ENCODE measurements at places on chromosomes 13 and 19.

DNA sequence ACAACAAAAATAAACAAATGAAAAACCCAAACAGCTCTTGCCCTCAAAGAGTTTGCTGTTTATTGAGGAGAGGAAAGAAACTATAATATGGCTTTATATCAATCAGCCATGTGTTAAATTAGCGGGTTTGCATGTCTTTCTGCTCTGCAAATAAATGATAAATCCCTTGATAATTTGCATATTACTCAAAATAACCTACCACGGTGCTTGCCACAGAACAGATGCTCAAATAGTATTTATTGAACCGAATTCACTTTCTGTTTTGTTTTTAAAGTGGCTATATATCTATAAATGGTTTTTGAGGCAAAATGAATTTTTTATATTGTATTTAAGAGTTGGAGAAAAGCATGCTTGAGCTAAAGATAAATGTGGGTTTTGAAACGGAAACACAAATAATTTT is 428.1 kb downstream of the ITGBL1 start:
- H3K27me3 ChIP-seq = peaks cover 9% of the 10 kb centered on the region
- H3K4me3 ChIP-seq = no peak overlapping the region
- no peak overlapping the region for H3K27ac ChIP-seq
- no peaks in the 10 kb centered on the region for H3K4me1 ChIP-seq
- DNase-seq = no peak

GRCh38 chr13:35912841-35913240 is 218.3 kb downstream of the DCLK1 start:
- no peaks in the 10 kb centered on the region for H3K4me1 ChIP-seq
- H3K4me3 ChIP-seq = no peak overlapping the region
- DNase-seq = no peak
- no peaks in the 10 kb centered on the region for H3K36me3 ChIP-seq
- peaks cover 4% of the 10 kb centered on the region for H3K27me3 ChIP-seq

DNA sequence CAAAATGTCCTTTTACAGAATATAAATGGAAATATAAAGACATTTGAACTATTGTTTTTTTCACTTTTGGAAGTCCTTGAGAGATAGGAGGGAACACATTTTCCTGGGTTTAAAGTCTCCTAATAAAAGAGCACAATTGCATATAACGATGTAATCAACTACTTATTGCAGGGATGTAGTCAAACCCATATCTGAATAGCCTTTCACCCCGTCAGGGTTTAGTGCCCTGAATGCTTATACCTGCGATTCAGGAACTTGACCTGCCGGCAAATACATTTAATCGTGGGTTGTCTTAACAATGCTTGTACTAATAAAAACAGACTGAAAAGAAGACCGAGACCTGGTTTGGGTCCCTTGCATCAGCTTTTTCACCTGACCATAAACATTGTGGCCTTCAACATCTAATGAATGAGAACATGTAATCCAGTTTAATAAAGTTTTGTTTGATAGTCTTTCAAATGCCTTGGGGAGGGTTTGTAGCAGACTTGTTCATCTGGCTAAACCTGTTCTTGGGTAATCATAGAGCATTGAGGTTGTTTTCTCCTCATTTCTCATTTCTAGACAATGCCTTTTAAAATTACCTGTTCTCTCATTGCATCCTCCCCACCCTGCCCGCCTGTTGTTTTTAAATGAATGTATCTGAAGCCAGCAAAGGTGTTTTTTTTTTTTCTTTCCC is 7.0 kb downstream of the KLF5 start:
- no peaks in the 10 kb centered on the region for H3K4me1 ChIP-seq
- no peak for DNase-seq
- H3K27me3 ChIP-seq = no peaks in the 10 kb centered on the region
- peaks cover 3% of the 10 kb centered on the region for H3K36me3 ChIP-seq
- H3K27ac ChIP-seq = no peak overlapping the region
- no peak overlapping the region for H3K4me3 ChIP-seq

- no peaks in the 10 kb centered on the region for H3K36me3 ChIP-seq
- DNase-seq = no peak
- H3K27me3 ChIP-seq = peaks cover 5% of the 10 kb centered on the region
- H3K4me3 ChIP-seq = peak overlapping the region; percentile 17
- H3K27ac ChIP-seq = no peak overlapping the region
These were observed 125.5 kb downstream of the KCNRG start for GRCh38 chr13:50140581-50141374.

GRCh38 chr13:87123987-87124784 is 547.0 kb upstream of the SLITRK5 start:
- no peak overlapping the region for H3K27ac ChIP-seq
- no peak for DNase-seq
- no peaks in the 10 kb centered on the region for H3K4me1 ChIP-seq
- H3K4me3 ChIP-seq = no peak overlapping the region

DNA sequence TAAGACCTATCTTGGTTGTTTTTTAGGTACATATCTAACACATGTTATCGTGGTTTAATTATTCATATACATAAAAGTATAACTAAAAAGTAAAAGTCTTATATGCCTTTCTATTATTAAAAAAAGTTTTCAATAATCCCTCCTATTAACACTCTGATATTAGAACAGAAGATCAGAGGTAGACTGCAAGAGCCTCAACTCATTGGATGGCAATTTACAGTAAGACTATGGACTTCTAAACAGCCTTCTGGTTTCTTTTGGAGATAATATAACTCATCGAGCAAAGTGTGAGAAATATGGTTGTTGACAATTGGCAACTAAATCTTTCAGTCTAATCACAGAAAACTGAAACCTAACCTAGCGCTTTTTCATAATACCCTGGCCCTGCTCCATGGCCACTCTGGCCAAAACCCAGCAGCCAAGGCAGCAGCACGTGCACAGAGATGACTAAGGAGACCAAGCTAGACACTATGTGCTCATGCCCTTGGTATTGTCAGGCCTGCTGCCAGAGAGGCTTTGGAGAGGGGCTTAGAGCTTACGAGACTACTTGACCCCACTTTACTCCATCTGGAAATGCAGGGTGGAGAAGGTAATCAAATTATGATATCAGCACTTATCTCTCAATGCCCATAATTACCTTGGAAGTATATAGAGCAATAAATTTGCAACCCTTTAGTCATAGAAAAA is 40.6 kb upstream of the EEF1AKMT1 start:
- no peaks in the 10 kb centered on the region for H3K27me3 ChIP-seq
- DNase-seq = no peak
- H3K36me3 ChIP-seq = peaks cover 64% of the 10 kb centered on the region
- H3K4me1 ChIP-seq = no peaks in the 10 kb centered on the region
- no peak overlapping the region for H3K27ac ChIP-seq

DNA sequence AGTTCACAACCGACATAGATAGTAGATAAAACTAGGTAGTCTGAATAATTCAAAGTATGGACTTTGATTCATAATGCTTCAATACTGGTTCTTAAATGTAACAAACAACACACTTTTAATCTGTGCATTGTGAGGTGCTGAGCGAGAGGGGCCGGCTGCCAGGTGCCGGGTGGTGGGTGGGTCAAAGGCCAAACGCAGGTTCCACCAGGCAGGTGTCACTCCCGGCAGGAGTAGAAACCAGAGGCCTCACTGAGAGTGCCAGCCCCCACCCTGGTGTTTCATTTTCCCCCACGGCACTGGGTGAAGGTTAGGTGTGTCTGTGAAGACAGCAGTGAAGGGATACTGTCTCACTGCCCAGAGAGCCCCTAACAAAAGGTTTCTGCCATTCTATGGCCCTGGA is 4.2 kb upstream of the TUBGCP3 start:
- H3K36me3 ChIP-seq = no peaks in the 10 kb centered on the region
- peaks cover 5% of the 10 kb centered on the region for H3K27me3 ChIP-seq
- H3K4me3 ChIP-seq = no peak overlapping the region
- H3K27ac ChIP-seq = no peak overlapping the region
- peaks cover 14% of the 10 kb centered on the region for H3K4me1 ChIP-seq

DNA sequence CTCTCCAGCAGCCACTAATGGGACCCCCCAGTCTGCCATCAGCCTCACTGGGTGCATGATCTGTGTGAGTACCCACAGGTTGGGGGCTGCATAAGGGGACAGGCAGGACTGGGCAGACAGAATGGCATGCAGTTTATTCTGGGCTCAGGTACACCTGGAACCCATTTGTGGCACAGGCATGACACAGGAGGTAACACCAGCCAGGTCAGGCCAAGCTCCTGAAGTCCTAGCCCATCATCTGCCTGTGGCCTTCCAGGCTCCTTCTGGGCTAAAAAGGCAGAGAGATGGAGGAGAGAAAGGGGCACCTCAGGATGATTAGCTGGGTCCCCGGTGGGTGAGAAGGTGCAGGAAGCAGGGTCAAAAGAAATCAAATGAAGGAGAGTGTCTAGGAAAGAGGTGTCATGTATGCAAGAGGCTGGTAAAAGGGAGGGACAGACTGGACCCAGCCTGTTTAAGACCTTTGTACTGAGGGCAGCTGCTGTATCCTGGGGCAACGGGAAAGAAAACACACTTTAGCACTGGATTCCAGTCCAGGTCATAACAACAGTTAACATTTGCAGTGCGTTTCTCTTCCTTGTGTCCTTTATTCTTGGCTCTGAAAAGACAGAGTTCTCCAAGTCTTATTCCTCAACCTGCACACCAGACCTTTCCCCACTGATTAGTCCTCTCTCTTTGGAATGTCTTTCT is 20.2 kb upstream of the DGKH start:
- peaks cover 9% of the 10 kb centered on the region for H3K27me3 ChIP-seq
- no peaks in the 10 kb centered on the region for H3K36me3 ChIP-seq
- DNase-seq = no peak
- no peak overlapping the region for H3K4me3 ChIP-seq
- H3K27ac ChIP-seq = no peak overlapping the region

GRCh38 chr19:17394891-17395415 is 957 bp upstream of the CCDC194 start:
- peaks cover 3% of the 10 kb centered on the region for H3K36me3 ChIP-seq
- no peaks in the 10 kb centered on the region for H3K27me3 ChIP-seq
- DNase-seq = no peak
- H3K27ac ChIP-seq = peak overlapping the region; percentile 84
- H3K4me1 ChIP-seq = peaks cover 29% of the 10 kb centered on the region

DNA sequence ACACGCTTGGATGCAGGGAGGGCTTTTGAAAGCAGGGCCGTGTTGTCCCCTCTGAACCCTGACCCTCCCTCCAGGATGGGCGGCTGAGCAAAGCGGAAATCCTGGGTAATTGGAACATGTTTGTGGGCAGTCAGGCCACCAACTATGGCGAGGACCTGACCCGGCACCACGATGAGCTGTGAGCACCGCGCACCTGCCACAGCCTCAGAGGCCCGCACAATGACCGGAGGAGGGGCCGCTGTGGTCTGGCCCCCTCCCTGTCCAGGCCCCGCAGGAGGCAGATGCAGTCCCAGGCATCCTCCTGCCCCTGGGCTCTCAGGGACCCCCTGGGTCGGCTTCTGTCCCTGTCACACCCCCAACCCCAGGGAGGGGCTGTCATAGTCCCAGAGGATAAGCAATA is 15.2 kb downstream of the RCN3 start:
- H3K4me1 ChIP-seq = peaks cover 13% of the 10 kb centered on the region
- H3K27ac ChIP-seq = no peak overlapping the region
- no peaks in the 10 kb centered on the region for H3K27me3 ChIP-seq
- no peak for DNase-seq

GRCh38 chr19:3343619-3344502 is 22.5 kb upstream of the NFIC start:
- peak; percentile 54 for DNase-seq
- no peaks in the 10 kb centered on the region for H3K4me1 ChIP-seq
- H3K4me3 ChIP-seq = peak overlapping the region; percentile 30

- no peak for DNase-seq
- no peaks in the 10 kb centered on the region for H3K4me1 ChIP-seq
- H3K36me3 ChIP-seq = peaks cover 5% of the 10 kb centered on the region
- no peaks in the 10 kb centered on the region for H3K27me3 ChIP-seq
- no peak overlapping the region for H3K4me3 ChIP-seq
These were observed 145.8 kb downstream of the TM9SF2 start for GRCh38 chr13:99646866-99647595.

DNA sequence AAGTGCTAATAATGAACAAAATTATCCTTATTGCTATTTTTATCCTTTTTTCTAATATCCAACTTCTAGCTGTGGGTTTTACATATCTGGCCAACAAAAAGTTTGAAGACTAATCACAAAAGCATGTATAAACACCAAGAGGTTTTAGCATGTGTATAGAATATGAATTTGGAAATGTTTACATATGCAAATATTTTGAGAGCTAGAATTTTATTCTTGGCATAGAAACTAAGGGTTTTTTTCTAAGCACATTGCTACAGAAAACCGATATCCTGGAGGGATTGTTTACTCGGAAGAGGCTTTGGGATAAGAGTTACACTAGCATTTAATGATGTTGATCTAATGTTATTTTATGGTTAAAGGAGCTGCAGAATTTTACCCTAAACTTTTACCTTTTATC is 392.1 kb downstream of the EFNB2 start:
- H3K27ac ChIP-seq = no peak overlapping the region
- H3K27me3 ChIP-seq = peaks cover 1% of the 10 kb centered on the region
- H3K36me3 ChIP-seq = no peaks in the 10 kb centered on the region
- no peak overlapping the region for H3K4me3 ChIP-seq
- no peak for DNase-seq

GRCh38 chr19:34363094-34363493 is 1.9 kb upstream of the GPI start:
- H3K4me3 ChIP-seq = peak overlapping the region; percentile 15
- peak overlapping the region; percentile 85 for H3K27ac ChIP-seq
- peaks cover 6% of the 10 kb centered on the region for H3K36me3 ChIP-seq
- no peaks in the 10 kb centered on the region for H3K27me3 ChIP-seq
- H3K4me1 ChIP-seq = peaks cover 25% of the 10 kb centered on the region
- DNase-seq = no peak

GRCh38 chr13:71464686-71465085 is 402.3 kb downstream of the DACH1 start:
- DNase-seq = no peak
- no peaks in the 10 kb centered on the region for H3K27me3 ChIP-seq
- H3K36me3 ChIP-seq = no peaks in the 10 kb centered on the region
- no peak overlapping the region for H3K27ac ChIP-seq
- H3K4me1 ChIP-seq = no peaks in the 10 kb centered on the region
- H3K4me3 ChIP-seq = no peak overlapping the region

DNA sequence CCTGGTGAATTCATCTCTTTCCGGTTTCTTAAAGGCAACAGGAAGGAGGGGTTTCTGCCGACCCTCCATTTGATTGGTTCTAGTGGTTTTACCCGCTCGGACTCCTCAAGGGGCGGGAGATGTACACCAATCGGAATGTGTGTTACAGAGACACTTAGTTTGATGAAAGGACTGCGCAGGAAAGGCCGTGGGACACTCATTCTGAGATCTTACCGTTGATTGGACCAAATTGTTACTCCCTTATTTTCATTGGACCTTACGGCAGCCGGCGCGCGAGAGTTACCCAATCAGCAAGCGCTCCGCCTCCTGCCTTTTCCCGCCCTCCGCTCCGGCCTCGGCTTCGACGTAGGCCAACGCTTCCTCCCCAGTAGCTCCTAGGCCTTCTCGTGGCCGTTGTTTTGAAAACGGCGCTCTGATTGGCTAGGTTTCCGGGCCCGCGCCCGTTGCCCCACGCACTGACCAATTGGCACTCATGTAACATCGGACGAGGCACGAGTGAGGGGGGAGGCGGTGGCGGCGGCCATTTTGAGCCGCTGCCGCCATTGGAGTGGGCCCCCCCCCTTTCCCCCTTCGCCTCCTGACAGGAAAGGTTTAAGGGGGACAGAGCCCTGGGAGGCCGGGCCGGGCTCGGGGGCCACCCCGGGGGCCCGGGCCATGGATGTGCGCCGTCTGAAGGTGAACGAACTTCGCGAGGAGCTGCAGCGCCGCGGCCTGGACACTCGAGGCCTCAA is at the start of gene HNRNPUL1:
Gene HNRNPUL1, plus strand, starts transcription at position 523 of the 731 bp plus-strand sequence. Its CDS starts 132 bp downstream, at position 655.
- H3K27me3 ChIP-seq = peaks cover 9% of the 10 kb centered on the region
- H3K4me1 ChIP-seq = peaks cover 47% of the 10 kb centered on the region
- H3K4me3 ChIP-seq = peak within 1 kb of the TSS; percentile 95
- peak within 1 kb of the TSS; percentile 100 for H3K27ac ChIP-seq
- H3K36me3 ChIP-seq = no peaks in the 10 kb centered on the region

GRCh38 chr13:36924001-36924400 is 4.0 kb upstream of the SMAD9 start:
- no peak overlapping the region for H3K27ac ChIP-seq
- peaks cover 36% of the 10 kb centered on the region for H3K27me3 ChIP-seq
- peaks cover 6% of the 10 kb centered on the region for H3K4me1 ChIP-seq
- H3K4me3 ChIP-seq = no peak overlapping the region
- no peak for DNase-seq
